ENCODE measurements at places on chromosomes 7 and 10.

DNA sequence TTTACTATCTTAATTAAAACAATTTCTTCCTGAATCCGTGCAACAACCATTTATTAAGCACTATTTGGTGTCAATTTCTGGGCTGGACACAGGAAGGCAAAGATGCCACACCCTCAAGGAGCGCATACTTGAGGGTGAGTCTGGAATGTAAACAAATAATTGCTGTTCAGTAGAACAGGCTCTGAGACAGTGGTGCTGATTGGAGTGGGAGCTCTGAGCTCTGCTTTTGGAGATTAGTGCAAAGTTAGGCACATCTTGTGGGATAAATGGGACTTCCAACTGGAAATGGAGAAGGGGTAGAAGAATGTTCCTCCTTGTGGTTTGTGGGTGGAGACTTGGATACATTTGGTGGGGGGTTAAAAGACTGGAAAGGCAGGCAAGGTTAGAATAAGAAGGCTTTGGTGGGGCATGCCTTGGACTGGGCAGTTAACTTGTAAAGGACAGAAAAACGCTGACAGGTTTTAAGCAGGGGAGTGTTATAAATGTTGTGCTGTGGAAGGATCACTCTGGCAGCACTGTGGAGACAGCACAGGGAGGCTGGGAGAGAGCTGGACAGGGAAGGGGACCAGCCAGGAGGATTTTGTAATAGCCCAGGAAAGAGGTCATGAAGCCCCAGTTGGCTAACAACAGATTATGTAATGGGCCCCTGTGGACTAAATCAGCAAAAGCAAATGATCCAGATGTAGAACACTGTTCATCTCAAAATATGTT is 80.7 kb downstream of the ZNF365 start:
- DNase-seq, result no peak

DNA sequence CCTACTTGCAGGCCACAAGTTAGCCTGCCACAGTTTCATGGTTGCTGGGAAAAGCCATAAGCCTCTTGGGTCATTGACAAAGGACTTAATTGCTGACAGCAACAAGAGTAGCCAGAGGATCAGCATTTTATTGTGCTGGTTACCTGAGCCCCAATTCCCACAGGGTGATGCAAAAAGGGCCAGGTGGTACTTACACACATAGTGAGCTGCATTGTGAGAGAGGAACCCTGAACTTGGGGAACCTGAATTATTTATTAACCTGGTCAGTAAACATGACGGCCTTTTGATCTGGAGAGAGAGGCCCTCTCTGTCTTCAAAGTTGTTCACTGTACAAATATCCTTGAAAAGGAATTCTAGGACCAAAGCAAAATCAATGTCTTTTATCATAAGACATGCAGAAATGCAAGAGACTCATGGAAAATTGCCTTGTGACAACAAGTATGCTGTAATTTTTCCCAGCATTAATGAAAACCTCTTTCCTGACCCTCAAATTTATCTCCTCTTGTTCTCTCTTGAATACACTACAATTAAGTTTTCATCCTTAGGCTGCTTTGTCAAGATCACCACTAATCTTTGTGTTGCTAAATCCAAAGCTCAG is 102.9 kb upstream of the PHYHIPL start:
- DNase-seq, result no peak

DNA sequence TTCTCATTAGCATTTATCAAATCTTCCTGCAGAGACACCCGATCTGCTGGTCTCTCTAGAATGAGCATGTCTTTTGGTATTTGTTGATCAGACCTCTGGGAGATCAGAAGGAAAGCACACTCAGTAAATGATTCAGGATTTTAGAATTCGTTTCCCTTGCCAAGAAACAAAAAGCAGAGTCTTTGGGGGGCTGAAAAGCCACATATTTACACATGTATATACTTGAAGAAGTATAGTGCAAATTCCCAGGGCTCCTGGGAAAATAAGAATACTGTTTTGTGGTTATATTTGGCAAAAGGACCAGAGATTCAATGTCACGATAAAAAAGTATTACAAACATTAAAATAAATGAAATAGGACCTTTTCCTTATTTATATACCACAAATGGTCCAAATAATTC is 100.2 kb downstream of the AGMO start:
- DNase-seq, result no peak

DNA sequence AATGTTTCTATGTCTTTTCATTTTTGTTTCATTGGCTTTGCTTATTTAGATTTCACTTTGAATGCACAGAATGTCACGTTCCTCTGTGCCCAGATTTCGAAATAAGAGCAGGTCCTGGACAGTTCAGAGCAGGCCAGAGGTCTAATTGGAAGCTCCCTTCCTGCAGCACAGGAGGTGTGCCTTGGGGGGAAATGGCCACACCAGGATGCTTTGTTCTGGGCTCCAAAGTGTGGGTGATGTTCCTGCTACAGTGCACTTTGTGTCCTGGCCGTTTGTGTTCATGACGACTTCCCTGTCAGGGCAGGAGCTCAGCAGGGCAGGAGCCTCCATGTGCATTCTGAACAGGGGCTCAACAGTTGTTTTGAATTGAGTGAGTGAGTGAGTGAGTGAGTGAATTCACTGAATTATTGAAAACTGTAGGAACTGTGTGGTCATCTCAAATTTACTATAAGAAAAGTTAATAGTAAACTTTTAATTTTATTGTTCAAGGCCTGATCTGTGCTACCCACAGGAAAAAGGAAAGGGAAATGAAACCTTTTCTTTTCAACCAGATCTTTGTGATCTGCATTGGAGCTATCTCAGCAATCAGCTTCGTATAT is 109.5 kb upstream of the GJD4 start:
- no peak for DNase-seq

GRCh38 chr7:100169147-100169850 is 882 bp upstream of the GAL3ST4 start:
- no peak for DNase-seq

- DNase-seq, result no peak
Observed at GRCh38 chr7:73909051-73909941, 48.3 kb downstream of the TMEM270 start.

- DNase-seq, result no peak
Observed at GRCh38 chr7:69833964-69834363, 235.7 kb downstream of the AUTS2 start.

DNA sequence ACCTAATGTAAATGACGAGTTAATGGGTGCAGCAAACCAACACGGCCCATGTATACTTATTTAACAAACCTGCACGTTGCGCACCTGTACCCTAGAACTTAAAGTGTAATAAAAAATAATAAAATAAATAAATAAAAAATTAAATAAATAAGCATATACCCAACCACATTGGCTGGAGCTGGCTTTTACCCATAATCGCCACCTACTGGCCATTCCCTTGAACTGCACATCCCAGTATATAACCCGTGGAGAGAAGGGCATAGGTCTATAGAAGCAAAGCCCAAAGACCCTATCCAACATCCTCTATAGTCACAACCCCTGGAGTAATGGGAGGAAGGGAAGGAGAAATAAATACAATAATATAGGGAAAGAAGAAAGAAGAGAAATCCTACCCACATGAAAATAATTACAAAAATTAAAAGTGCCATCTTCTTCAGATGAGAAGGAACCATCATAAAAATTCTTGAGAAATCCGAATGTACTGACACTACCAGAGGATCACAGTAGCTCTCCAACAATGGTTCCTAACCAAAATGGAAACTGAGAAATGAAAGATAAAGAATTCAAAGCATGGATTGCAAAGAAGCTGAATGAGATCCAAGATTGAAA is 65.6 kb downstream of the TWIST1 start:
- DNase-seq, result no peak

GRCh38 chr10:127991543-127992255 is 84.8 kb downstream of the PTPRE start:
- no peak for DNase-seq

- DNase-seq, result no peak
Observed at GRCh38 chr10:124660404-124661125, 83.6 kb downstream of the FAM53B start.

DNA sequence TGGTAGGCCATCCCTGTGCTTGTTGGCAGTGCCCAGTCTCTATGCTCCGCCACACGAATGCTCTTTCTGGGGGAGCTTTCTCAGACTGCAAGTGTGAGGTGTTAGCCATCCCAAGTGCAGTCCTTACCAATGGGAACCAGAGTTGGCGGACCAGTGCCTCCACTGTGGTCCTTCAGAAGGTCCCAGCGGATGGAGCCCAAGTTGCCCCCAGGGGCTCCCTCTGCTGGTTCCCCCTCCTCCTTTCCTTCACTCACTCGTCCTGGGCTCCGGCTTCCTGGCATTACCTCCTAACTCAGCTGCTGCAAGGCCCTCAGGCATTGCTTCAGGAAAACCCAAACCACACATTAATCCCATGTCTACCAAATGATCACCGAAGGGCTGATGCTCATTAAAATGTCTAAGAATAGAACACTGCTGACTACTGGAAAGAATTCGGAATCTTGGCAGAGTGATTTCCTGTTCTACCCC is 139.8 kb downstream of the CUBN start:
- DNase-seq, result no peak

- no peak for DNase-seq
Observed at GRCh38 chr7:18889436-18889835, 228.0 kb downstream of the TWIST1 start.

- DNase-seq, result no peak
Observed at GRCh38 chr10:13536674-13537366, 8.0 kb upstream of the BEND7 start.

DNA sequence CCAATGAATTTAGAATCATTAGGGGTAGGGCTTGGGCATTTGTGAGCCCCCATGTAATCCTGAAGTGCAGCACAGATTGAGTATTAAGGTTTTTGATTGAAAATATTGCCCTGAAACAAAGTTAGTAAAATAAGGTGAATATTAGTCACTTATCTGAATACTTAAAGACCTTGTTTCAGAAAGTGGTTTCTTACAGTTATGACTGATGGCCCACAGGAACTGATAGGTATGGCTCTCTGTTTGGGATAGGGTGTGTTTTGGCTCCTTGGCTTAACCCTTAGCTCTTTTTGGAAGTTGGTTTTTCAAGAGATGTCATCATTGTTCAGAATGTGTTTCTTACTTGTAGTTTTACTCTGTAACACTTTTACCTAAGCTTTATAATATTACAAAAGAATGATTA is 34.8 kb downstream of the MDFIC start:
- no peak for DNase-seq

- no peak for DNase-seq
Observed at GRCh38 chr7:66267249-66267648, 62.1 kb downstream of the TPST1 start.

- DNase-seq, result no peak
Observed at GRCh38 chr10:87541114-87541513, 36.4 kb downstream of the MINPP1 start.

GRCh38 chr10:95356-96115 is 39.7 kb upstream of the ZMYND11 start:
- DNase-seq, result no peak

DNA sequence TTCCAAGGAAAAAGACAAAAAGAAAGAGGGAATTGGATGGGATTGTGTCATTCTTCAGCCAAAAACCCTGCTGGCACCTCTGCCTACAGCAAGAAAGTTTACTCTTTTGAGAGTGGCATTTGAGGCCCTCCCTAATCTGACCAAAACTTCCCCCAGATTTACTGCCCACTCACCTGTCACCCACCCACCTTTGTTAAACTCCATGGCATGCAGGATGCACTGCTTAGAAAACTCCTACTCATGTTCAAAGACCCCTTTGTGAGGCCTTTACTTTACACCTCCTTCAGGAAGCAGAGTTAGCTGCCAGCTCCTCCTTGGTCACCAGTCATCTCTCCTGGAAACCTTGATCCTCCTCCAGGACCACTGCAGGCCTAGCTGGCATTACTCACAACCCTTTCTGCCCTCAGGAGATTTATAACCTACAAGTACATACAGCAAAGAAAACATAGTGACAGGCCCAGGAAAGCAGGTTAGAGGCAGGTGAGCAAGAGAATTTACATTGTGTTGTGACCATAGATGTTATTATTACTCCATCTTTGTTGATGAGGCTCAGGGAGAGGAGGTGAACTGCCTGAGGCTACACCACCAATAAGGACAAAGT is 10.3 kb upstream of the PLAC9 start:
- no peak for DNase-seq

DNA sequence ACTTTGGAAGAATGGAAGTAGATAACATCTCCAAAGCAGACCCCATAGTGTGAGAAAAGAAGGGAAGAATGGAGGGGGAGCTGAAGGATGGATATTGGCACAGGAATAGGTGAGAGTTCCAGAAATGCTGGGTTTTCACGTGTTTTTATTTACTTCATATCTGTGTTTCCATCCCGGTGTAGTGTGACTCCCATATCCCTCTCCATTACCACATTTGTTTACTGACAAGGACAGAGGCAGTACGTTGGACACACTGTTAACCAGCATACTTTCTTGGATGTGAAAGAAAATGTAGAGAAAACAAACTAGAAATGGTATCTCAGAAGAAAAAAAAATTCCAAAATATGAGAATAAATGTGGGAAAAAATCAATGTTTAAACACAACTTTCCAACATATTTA is 124.4 kb upstream of the PFKP start:
- DNase-seq, result no peak

DNA sequence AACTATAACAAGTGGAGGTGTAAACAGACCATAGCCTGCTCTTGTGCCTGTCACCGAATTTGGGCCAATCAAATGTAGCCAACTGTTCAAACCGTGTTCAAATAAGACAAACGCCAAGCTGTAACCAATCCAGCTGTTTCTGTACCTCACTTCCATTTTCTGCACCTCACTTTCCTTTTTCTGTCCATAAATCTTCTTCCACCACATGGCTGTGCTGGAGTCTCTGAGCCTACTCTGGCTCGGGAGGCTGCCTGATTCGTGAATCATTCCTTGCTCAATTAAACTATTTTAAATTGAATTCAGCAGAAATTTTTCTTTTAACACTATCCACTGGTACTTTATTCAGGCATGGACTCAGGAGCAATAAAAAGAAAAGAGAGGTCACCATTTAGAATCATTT is 29.9 kb upstream of the COL1A2 start:
- DNase-seq, result no peak

- DNase-seq, result no peak
Observed at GRCh38 chr10:124325633-124325914, 93.1 kb downstream of the OAT start.

- DNase-seq, result no peak
Observed at GRCh38 chr10:71372882-71373495, 23.7 kb upstream of the CDH23 start.

DNA sequence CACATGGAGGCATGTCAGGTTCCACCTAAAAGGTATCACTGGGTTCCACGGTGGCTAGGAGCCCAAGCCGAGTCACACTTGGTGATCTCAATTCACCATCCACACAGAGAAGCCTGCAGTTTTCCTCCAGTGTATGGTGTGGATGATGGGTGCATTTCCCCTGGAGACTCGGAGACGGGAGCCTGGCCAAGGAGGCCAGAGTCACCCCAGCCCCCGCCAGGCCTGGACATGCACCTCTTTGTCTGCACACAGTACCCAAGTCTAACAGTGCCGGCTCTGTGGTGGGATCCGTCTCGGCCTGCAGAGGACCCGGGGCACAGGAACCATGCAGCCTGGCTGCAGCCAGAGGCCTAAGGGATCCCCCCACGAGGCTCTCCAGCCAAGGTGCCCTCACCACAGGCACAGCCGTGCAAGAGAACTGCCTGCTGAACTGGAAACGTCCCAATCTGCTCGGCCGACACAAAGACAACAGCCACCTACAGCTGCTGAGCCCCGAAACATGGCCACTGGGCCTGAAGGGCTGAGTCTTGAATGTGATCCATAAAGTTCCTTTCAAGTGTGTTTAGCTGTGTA is 75.2 kb downstream of the DIP2C start:
- no peak for DNase-seq

- no peak for DNase-seq
Observed at GRCh38 chr7:157430721-157431120, 93.9 kb downstream of the DNAJB6 start.
